Spleen (tissue), 13 donors: ENCODE measurements at places on chromosomes 3 and 15.

DNA sequence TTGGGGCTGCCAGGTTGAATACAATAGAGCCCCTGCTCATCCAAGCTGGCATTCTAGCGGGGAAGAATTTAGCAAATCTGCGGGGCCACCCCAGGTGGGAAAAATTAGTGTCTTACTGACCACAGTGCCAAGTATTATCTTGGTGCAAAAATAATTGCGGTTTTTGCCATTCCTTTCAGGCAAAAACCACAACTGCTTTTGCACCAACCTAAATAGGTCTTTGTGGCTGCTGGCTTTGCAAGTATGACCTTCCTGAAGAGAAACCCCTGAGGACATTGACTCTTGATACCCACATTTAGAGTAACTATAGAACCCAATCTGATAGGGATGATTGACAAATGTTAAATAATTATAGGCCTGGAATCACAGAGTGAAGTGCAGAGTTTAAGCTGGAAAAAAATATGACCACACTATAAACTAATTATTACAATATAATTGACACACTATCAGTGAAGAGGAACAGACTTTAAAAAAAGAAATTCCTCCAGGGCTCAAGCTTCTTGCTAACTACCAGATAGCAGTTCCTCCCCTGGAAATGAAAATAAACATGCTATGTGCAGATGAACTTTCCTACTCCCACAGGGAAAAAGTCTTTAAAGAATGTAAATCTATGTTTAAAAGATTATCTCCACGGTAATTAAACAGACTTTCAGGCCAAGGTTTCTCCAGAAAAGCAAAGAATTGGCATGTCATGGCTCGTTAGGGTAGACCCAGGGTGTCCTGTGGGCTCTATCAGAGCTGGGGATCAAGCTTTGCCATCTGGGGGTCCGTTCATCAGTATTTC, 34.4 kb downstream of the CA12 start:
- DNase-seq = no peak

GRCh38 chr3:184155644-184156521, 706 bp downstream of the DVL3 start:
- peak; percentile 90 for DNase-seq

- no peak for DNase-seq
These were observed 56.0 kb downstream of the KBTBD12 start for GRCh38 chr3:127970966-127971592.

DNA sequence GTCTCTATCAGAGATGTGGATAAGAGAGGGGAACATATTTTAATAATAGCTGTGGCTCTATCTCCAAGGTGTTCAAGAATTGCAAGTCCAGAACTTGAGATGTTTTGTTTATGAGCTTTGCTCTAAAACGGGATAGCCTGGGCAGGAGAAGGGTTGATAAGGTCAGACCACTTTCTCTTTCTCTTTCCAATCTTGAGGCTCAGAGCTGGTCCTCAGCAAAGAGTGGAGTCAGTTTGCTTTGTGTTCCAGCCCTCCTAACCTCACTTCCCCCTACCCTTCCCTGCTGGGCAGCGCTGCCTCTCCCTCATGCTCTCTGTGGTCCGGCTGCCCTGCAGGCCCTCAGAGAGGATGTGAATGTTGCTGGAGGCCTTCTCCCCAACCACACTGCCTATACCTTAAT, 13.8 kb downstream of the KLHL6 start:
- DNase-seq = no peak

DNA sequence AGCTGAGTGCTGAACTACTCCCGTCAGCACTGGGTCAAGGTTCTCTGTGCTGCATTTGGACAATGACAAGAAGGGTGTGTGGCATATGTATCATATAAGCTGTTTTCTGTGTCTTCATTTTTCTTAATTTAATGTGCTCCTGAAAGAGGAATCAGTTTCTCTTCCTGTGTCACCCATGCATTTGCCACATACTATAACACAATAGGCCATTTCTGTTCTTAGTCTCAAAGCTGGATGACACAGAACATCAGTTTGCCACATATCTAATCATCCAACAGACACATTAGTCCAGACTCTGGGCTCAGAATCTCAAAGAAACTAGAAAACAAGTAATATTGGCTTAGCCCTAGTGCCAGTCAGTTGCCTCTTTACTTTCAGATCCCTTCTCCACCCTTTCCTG, 34.1 kb downstream of the CEP19 start:
- no peak for DNase-seq

DNA sequence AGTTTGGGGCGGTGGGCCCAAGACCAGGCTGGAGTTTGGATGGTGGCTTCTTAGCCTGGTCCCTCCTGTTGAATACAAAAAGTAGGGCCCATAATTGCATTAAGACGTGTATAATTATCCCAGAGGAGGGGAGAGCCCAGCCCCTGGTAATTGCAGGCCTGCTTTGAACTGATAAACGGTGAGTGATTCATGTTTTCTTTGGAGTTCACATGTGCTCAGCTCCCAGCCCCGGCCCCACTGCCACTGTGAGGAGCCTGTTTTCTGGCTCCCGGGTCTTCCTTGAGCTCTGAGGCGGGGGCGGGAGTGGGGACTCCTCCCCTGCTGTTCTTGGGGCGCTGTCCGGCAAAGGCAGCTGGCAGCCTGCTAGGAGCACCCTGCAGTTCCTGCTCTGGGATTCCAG, 3.1 kb downstream of the PLXNA1 start:
- no peak for DNase-seq

GRCh38 chr3:43477600-43477999, 144.2 kb downstream of the ANO10 start:
- peak; percentile 90 for DNase-seq

DNA sequence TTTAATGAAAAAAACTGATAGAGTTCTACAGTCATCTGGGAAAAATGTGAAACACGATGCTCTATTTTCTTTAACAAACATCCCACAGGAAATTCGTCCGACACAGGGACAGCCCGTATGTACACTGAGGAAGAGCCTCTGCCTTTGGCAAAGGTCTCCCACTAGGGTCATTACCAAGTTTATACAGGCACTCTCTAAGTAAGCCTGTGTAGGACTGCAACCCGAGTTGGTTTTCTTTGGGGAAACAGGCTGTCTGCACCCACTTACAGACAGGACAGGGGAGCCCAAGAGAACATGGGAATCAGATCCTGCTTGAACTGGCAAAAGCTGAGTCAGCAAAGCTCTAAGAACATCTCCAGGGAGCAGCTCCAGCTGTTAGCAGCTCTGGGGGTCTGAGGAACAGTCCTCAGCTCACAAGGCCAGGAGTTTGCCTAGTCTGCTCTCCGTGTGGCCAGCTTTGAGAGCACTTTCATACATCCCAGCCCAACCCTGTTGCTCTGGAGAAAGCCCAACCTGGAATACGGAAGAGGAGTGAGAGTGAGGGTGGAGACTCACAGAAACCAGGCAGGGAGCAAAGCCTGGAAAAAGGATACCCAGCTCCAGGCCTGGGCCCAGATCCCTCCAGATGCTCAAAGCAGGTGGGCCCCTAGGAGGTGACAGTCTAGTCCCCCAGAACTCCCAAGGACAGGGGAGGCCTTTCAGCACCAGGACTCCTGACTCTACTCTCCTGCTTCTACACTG, 1.9 kb downstream of the TBC1D2B start:
- DNase-seq = no peak

DNA sequence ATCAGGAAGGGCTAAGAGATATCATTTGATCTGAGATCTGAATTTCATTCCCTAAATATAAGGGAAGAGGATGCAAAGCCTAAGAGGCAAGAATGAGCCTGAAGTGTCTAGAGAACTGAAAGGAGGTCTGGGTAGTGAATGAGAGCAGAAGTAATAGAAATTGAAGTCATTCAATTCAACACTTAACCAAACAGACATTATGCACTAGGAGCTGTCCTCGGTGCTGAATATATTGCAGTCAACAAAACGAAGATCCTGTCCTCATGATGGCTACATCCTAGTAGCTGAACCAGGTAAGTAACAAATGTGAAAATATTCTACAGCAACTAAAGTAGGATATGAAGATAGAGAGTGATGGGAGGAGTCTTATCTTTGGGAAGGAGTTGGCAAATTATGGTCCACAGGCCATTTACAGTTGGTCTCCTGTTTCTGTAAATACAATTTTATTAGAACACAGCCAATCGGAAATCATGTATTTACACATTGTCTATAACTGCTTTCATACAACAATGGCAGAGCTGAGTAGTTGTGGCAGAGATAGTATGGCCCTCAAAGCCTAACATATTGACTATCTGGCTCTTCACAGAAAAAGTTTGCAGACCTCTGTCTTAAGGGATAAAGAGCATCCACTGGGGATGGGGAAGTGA, 192.9 kb upstream of the CADPS start:
- DNase-seq = no peak

- DNase-seq = no peak
These were observed 55.8 kb downstream of the HHLA2 start for GRCh38 chr3:108352176-108352575.

DNA sequence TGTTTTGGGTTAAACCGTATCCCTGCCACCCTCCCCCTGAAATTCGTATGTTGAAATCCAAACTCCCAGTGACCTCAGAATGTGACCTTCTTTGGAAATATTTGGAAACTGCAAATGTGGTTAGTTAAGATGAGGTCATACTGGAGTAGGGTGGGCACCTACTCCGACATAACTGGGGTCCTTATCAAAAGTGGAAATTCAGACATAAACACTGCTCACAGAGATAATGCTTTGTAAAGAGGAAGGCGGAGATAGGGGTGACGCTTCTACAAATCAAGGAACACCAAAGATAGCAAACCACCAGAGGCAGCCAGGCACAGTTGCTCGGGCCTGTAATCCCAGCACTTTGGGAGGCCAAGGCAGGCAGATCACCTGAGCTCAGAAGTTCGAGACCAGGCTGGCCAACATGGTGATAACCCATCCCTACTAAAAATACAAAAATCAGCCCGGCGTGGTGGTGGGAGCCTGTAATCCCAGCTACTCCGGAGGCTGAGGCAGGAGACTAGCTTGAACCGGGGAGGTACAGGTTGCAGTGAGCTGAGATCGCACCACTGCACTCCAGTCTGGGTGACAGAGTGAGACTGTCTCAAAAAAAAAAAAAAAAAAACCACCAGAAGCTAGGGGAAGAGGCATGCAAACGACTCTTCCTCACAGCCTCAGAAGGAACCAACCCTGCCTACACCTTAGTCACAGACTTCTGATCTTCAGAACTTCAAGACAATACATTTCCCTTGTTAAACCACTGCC, 51.1 kb upstream of the CHD2 start:
- no peak for DNase-seq

DNA sequence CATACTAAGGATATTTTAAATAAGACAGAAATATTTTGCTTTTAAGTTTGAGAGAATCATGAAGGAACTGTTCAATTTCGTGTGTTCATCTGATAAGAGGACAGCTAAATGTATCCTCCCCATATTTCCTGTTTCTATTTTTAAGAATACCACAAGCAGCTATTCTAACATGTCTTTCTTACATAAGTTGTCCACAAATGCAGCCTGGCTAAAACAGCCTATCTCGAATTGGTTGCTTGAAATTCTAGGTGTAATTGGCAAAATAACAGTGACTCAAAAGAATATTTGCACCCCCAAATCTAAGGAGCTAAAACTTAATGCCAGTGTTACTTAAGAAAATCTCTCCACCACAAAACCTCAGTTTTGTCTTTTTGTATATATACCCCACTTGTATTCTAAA, 35.0 kb downstream of the BTLA start:
- DNase-seq = no peak

DNA sequence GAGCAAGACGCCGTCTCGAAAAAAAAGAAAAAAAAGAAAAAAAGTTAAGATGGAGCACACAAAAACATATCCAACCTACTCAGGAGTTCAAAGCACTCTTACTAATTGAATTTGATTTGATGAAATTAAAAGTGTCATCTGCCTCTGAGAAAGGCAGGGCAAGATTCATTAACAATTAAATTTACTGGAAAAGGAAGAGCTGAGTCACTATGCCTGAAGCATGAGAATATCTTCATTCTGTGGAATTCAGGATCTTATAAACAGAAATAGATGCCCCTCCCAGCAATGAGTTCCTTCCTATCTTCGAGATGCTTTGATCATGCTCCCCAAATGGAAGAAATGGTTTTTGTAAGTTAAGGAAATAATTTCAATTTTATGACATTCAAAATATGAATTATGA, 61.0 kb upstream of the ST3GAL6 start:
- no peak for DNase-seq

GRCh38 chr3:138384531-138384930, 36.2 kb downstream of the MRAS start:
- DNase-seq = peak; percentile 23

GRCh38 chr3:101848326-101848725, 988 bp upstream of the NFKBIZ start:
- no peak for DNase-seq

- DNase-seq = no peak
These were observed 22.2 kb upstream of the IQSEC1 start for GRCh38 chr3:13095408-13095937.

GRCh38 chr15:69117431-69117871, 43.0 kb upstream of the GLCE start:
- DNase-seq = no peak

DNA sequence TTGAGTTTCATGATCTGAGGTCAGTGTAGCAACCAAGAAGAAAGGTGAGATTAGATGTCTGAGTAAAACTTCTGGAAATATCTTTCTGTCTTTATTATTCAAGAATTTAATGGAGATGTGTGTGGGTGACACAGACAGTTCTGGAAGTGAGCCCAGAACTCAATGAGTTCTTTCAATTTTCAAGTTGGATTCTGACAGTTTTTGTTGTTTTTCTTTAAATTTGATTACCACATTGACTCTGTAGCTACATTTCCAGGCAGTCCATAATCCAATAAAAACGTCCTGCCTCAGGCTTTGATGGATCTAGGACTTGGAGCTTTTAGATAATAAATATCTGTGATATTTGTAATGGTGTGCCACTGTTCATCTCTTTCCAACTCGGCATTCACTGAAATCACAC, 3.9 kb upstream of the PARP14 start:
- no peak for DNase-seq

GRCh38 chr3:165279471-165279870, 83.3 kb upstream of the SLITRK3 start:
- no peak for DNase-seq

GRCh38 chr3:39013289-39013688, 38.5 kb downstream of the SCN11A start:
- DNase-seq = no peak

GRCh38 chr3:56754741-56755417, 46.9 kb downstream of the ARHGEF3 start:
- peak; percentile 86 for DNase-seq

DNA sequence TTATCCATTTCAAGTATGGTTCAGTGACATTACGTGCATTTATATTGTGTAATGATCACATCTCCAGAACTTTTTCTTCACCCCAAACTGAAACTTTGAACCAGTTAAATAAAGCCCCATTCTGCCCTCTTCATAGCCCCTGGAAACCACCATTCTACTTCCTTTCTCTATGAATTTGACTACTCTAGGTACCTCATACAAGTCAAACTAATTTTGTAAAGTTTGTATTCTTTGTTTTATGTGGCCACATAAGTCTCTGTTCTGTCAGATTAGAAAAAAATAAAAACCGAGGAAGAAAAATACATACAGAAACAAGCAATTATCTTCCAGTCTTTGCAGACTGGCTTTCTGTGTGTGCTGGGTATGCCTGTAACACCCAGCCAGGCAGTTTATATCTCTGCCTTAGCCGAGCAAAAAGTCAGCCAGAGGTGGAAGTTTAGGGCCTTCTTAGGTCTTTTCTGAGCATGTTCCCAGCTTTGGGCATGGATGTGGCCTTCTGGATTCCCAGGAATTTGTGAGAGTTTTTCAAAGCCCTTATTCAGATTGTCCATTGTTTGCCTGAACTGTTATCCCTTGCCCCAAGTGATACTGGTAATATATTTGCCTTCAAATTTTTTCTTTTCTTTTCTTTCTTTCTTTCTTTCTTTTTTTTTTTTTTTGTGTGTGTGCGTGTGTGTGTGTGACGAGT, 6.0 kb upstream of the GRAMD1C start:
- no peak for DNase-seq
